Urinary bladder (tissue), 4 donors: ENCODE measurements at places on chromosomes 2 and 18.

- DNase-seq: no peak
These were observed 11.7 kb upstream of the NABP1 start for GRCh38 chr2:191666226-191666625.

DNA sequence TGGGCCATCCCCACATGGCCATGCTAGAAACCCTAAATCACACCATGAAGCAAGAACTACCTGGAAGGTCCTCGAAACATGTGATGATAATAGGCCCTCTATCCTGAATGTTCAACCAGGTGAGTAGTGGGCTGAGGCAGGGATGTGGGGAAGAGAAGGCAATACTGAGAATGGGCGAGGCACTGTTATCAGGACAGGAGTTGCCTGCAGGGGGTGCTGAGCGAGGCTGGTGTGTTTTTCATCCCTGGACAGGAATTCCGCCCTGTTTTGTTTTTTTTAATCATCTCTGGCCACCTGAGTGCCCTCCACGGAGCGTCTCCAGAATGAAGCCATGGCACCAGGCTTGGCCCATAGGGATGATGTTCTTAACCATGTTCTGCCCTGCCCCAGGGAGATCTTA, 103.0 kb upstream of the SOX11 start:
- DNase-seq: no peak

GRCh38 chr2:69545477-69545932, 98.0 kb downstream of the AAK1 start:
- no peak for DNase-seq

DNA sequence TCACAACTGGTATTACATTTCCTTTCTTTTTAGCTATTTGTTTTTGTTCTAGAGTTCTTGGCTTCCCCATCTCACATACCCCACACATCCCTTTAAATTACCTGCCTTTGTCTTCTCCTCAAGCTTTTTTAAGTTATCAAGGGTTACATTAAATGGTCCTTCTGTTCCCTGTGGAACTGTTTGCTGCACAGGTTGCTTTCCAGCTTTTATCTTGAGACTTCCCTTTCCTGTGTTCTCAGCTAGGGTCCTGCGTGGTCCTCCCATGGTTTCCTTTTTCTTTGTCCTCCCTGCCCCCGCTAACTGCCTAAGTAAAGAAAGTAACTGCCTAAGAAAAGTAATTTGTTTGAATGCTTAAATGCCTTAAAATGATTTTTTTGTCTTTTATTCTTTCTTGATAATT, 66.8 kb downstream of the EPB41L5 start:
- no peak for DNase-seq

- no peak for DNase-seq
These were observed 13.2 kb downstream of the MEMO1 start for GRCh38 chr2:31997653-31998052.
